Type B pancreatic cell (in vitro differentiated cells): ENCODE measurements at places on chromosomes 16 and 17. TPM values are rescaled to one million over a fixed set of nuclear protein-coding genes. Genes with fewer than 3 reads are reported as not detected.

- no peak for DNase-seq
These were observed 16.1 kb downstream of the PPL start for GRCh38 chr16:4920826-4921225.

DNA sequence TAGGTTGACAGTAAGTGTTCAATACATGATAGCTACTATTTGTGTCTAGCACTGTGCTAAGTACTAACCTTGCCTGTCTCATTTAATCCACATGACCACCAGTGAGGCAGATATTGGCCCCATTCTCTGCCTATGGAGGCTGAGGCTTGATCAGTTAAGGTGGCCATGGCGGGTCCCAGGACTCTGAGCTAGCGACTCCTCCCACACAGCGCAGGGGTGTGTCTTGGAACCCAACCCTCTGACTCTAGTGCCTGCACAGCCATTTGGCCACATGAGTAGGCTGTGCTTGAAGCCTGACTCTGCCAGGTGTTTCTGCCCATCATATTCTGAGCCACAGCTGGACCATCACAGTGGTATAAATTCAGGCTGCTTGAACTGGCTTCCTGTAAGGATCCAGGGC, 6.4 kb downstream of the NHERF1 start:
- DNase-seq, result no peak

DNA sequence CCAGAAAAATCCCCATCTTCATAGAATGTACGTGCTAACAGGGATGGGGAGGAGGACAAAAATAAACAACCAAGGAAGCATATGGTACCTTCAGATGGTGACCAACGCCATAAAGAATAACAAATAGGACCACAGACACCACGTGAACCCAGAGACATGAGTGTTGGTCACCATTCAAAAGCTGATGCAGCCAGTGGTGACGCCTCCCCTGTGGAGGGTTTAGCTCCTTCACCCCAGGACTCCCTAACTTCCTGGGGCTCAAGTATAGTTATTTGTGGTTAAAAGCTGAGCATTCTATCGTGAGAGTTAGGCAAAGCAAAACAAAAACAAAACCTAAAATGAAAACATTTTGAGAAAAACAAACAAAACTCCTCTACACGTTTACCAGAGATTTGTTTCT, 184.7 kb downstream of the SOX9 start:
- DNase-seq, result no peak

DNA sequence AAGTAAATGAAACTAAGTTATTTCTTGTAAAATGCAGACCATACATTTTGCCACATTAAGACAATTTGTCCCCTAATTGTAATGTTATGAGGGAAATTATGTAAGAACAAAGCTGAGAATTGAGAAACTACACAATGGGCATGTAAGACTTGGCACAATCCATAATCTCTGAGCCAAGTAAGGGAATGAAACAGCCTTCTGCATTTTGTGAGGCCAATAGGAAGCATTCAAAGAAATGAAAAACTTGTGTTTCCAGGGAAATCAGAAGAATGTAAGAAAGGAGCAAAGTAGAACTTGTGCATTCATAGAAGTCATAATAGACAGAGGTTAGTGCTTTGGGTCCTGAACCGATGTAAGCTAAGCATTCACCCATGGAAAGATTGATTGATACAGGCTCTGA, 1.8 kb downstream of the KRTAP9-4 start:
- DNase-seq, result no peak

The WNK4 gene
- 2.7 and 4.2 TPM in 2 replicates for total RNA-seq
